ENCODE measurements at places on chromosomes 3 and 15.
A peak's percentile ranks its signal among the peaks of the same experiment; 100 is the strongest.

DNA sequence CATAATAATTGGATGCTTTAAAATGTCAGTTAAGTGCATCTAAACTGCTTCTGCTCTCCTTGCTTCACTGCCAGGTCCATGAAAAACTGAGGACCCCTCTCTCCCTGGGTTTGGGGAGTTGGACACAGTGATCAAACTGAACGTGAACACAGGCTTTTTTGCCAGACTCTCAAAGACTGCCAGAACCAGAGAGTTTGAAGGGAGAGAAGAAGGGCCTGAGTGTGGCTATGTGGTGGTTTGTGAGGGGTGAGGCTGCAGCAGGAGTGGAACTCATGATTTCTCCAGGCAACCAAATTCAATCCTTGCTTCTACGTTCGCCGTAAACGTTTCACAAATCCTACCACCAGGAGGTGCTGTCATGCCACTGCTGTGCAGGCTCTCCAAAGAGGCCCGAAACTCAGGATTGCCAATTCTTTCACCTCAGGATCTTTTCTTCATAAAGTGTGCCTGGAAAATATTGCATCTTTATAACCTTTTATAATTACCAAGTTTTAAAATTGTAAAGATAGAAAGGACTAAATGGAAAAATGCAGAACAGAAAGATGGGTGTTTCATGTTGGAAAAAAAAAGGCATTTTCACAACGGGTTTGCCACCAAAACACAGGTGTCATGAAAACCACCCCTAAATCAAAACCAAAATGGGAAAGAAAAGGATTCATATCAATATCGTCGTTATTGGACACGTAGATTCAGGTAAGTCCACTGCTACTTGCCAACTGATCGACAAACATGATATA, 19.7 kb downstream of the TM4SF4 start:
- DNase-seq, result peak; percentile 59

- no peak for DNase-seq
Measured at GRCh38 chr3:49023775-49024174, 1.9 kb downstream of the NDUFAF3 start.

GRCh38 chr15:98803228-98804056, 155.1 kb downstream of the IGF1R start:
- no peak for DNase-seq

- peak; percentile 17 for DNase-seq
Measured at GRCh38 chr3:179852142-179852905, 184.4 kb downstream of the PEX5L start.

- no peak for DNase-seq
Measured at GRCh38 chr15:52559022-52559421, 9.8 kb downstream of the ARPP19 start.

GRCh38 chr3:154901278-154901677, 178.8 kb upstream of the MME start:
- DNase-seq, result no peak

GRCh38 chr15:95353512-95353911, 977.0 kb upstream of the NR2F2 start:
- DNase-seq, result no peak

DNA sequence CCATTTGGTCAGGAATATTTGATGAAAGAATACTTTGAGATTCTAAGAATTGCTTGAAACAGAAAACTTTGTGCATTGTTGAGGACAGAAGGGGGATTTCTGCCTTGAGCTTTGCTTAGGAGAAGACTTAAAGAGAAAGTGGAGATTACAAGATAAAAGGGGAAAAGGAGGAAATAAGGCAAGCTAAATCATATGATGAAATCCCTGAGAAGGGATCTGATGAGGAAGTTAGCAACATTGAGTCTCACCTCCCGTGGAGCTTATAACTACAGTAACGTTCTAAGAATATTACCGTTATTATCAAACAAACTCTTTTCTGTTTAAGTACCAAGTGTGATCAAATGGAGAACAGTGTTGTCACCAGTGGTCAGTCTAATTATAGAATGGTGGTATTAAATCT, 414.7 kb upstream of the NAALADL2 start:
- DNase-seq, result peak; percentile 15

DNA sequence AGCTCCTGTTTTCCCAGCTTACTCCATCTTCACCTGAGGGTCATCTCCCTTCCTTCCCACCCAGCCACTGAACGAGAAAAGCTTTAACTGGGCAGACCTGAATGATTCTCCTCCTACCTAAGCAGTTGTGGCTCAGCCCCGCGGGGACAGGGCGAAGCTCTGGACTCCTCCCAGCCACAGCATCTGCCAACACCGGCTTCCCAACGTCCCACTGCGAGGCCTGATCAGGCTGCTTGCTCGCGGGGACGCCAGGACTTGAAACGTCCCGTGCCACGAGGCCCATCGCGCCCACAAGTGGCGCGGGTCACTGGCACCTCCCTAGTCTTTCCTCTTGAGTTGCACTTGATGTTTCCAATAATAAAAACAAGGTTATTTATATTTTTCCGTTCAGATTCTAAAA, at the start of gene SPATA16:
Gene SPATA16 (minus strand): TSS at position 250 of the 400 bp plus-strand sequence. CDS start 23,504 bp downstream, outside the sequence.
- no peak for DNase-seq

- DNase-seq, result no peak
Measured at GRCh38 chr3:117719316-117719926, 1009.8 kb downstream of the TUSC7 start.

DNA sequence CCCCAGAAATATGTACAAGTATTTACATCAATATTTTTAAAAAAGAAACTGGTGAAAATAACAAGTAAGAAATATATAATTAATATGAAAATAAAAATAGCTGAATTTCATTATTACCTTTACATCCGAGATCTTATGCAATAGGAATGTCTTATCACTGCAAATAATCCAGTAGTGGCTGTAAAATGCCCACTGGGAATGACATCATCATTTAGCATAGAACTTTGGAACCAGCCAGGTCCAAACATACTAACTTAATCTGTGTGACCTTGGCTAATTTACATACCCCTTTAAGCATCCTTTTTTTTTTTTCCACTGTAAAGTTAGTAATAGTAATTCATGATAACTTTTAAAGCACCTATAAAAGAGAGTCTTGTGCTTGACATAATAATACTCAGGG, 611.7 kb downstream of the ZIC1 start:
- DNase-seq, result no peak

DNA sequence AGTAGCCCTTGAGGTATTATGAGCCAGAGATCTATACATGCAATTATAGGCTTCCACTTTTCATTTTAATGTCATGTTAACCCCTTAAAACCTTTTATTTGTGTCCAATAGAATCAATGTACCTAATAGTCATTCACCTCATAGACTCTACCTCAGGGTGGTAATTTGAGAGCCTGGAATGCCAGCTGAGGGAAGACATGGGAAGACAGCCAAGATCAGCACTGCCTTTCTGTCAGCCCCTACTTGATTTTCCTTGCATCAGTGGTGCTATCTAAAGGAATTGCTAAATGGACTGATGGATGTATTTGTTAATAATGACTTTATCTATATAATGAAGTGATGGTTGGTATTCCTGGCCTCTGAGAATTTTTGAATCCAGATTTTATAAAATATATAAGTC, 113.3 kb upstream of the GBE1 start:
- no peak for DNase-seq

DNA sequence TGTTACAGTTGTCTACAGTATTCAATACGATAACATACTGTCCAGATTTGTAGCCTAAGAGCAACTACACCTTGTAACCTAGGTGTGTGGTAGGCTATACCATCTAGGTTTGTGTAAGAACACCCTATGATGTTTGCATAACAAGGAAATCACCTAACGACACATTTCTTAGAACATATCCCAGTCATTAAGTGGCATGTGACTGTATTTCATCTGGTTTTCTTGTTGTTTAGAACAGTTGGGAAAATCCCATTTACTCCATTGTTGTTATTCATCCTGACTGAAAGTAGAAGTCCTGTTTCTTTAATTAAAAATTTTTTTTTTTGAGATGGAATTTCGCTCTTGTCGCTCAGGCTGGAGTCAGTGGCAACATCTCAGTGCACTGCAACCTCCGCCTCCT, 31.3 kb downstream of the LRRC28 start:
- DNase-seq, result no peak

GRCh38 chr3:58287354-58287753, 18.7 kb upstream of the RPP14 start:
- no peak for DNase-seq

DNA sequence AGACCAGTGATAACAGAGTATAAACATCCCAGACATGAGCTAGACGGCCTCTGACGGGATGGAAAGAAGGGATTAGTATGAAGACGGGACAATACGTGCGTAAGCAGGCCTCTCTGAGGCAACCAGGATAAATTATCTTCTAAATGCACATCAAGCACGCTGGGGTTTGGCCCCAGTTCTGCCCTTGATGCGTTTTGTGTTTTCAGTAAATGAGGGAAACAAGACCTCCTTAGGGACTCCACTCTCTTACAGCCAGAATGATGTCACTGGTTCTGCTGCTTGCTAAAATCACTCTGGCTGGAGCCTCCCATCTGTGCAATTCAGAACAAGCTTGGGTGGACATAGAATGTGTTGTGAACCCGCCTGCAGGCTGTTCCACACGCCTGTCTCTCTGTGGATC, 156.0 kb upstream of the MCTP2 start:
- no peak for DNase-seq

DNA sequence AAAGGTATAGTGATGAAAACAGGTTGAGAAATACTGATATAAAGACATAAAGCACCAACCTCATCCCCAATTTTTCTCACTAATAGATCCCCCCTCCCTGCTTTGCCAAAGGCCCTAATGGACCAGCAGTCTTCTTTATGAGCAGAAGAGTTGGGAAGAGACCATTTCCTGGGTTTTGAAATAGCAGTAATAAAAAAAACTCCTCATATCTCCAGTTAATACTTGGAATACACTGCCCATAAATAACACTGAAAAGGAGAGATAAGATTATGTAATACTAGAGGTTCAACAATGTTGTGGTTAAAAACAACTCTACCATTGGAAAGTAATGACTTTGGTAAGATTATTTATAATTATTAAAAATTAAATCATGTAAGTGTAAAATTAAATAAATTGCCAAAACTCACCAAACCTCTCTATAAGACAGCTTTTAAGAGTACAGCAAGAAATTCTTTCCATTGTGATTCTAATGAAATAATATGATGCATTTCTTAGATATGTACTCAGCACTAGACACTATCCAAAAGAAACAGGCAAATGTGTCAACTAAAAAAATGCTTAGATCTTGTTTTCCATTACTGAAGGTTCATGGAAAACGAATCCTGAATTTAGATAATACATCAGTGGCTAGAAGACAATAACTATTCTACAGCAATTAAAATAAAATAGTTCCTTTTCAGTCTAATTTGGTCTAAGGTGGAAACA, 88.2 kb downstream of the FAIM start:
- DNase-seq, result no peak

DNA sequence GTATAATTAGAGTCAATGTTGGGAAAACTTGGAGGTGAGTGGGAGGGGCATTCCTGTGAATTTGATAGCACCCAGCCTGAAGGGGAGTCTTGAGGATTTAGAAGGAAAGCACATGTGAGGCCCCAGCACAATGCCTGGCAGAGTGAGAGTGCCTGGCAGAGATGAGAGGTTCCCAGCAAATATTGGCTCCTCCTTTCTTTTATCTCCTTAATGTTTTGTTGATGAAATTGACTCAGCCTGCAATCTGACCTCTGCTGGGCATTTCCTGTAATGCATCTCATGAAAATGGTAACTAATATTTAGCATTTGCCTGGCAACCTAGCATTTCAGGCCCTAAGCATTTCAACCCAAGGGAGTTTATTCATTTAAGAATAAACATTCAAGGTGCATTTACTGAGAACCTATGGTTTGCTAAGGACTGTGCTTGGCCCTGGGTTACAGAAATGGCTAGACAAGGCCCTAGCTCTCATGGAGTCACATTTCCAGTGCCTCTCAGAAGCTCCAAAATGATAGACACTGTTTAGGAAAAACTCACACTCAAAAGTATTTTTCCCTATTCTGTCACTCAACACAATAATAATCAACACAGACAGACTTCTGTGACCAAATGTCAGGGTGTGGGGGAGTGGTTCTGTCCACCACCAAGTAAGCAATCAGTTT, 19.0 kb downstream of the PDHB start:
- DNase-seq, result no peak

DNA sequence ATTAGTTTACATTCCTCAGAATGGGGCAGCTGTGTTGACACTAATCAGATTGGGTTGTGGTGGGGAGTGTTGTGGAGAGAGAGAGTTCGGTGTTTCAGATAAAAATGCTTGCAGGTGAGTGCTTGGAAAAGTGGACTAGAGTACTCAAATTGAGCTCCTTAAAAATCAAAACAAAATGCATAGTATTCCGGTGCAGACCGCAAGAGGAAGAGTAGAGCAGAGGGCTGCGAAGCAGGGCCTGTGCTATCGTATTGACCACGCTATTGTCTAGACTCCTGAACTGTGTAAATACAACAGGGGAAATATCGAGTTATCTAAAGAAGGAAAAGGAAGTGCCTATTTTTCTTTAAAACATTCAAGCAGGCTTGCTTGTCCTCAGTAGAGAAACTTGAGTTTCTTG, 159.5 kb downstream of the TP63 start:
- no peak for DNase-seq

DNA sequence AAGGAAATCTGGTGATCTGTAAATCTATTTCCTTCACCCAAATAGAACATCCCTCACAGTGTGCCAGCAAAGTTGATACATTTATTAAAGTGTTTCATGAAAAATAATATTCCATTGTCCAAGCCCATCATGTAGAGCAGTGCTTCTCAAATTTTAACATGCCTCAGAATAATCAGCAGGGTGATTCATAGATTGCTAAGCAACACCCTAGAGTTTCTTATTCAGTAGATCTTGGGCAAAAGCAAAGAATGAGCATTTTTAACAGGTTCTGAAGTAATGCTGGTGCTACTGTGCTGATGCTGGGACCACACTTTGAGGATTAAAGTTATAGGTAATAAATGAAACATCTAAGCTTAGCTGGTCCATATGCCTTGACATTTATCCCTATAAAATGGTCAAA, 210.5 kb downstream of the ZIC4 start:
- DNase-seq, result no peak

DNA sequence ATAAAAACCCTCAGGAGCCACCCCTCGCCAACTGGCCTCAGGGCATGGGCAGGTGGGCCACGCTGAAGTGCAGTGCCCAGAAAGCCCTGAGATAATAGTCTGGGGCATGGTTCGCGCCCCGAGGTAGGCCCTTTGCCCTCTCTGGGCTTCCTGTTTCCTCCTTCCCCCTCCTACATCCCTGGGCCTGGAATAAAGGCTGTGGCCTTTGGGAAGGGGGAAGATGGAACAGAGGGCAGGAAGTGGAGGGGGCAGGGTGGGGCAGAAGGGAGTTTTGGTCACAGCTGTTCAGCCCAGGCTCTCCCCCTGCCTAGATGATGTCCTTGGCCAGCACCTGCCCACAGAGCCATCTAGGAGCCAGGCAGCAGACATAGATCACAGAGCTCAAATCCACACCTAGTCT, 11.3 kb downstream of the CSRNP1 start:
- no peak for DNase-seq

- no peak for DNase-seq
Measured at GRCh38 chr3:98769448-98769847, 6.3 kb downstream of the ST3GAL6 start.

GRCh38 chr3:55501905-55502304, 14.8 kb upstream of the WNT5A start:
- no peak for DNase-seq
